Activated CD4-positive, alpha-beta T cell treated with anti-CD3 and anti-CD28 coated beads for 36 hours (primary cell): ENCODE measurements at places on chromosomes 12 and 14.
A peak's percentile ranks its signal among the peaks of the same experiment; 100 is the strongest.

- DNase-seq = no peak
These were observed 144.5 kb downstream of the TGFB3 start for GRCh38 chr14:75837151-75837787.

GRCh38 chr14:61476754-61477410 is 155.5 kb downstream of the PRKCH start:
- DNase-seq = peak; percentile 75

GRCh38 chr12:125453751-125454150 is 388.5 kb downstream of the AACS start:
- DNase-seq = no peak

DNA sequence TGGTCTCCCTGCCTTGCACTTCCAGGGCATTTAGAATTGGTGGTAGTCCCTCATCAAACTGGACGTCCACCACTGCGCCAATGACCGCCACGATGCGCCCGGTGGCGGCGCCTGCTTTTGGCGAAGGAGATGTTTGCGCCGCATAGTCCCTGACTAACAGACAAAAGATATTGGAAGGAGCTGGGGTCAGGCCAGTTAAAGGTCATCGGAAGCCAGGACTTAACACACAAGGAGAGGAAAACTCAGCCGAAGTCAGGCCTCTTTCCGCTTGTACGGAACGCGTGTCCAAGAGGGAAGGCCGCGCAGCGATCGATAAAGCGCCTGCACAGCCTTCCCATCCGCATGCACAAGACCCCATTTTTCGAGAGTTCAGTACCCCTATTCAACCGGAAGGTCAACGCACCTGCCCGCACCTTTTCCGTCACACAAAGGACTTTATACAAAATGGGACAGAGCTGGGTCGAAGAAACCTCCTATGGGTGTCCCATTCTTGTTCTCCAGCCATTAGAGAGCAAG is 525 bp downstream of the ATP5F1B start:
- DNase-seq = peak; percentile 27

DNA sequence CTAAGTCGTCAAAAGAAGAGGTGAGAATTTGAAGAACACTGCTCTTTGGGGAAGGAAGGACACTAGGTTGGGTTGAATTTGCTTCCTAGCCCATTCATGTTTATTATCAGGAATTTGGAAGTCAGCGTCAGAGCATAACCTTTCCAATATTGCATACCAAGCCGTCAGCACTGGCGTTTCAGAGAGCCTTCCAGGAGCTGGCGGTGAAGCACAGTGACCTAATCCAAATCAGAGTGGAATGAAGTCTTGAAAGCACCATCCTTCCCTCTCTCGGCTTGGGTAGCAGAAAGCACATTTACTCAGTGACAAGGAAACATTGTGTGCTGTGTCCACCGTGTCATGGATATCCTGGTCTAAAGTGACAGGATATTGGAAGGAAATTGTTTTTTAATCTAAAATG is 240.3 kb upstream of the PELI2 start:
- no peak for DNase-seq
